ENCODE measurements at places on chromosomes 5 and 9. TPM values are rescaled to one million over a fixed set of nuclear protein-coding genes. Genes with fewer than 3 reads are reported as not detected.
A peak's percentile ranks its signal among the peaks of the same experiment; 100 is the strongest.

QRFP gene
- not detected for total RNA-seq

DMRT1 gene
- not detected for total RNA-seq

MACROH2A1 gene
- total RNA-seq, result 85.7 TPM

HARS2 gene
- total RNA-seq, result 35.1 TPM

DNA sequence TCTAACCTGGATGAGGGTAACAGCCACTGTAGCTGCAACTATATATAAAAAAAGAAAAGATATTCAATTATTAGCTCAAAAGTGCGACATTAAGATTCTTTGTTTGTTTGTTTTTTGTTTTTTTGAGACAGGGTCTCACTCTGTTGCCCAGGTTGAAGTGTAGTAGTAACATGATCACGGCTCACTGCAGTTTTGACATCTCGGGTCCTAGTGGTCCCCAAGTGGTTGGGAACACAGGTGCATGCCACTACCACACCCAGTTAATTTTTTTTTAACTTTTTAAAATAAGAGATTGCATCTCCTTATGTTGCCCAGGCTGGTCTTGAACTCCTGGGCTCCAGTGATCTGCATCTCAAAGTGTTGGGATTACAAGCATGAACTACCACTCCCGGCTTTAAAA lies 61.8 kb downstream of the MEF2C start:
- H3K27me3 ChIP-seq, result no peaks in the 10 kb centered on the region
- H3K27ac ChIP-seq, result peak overlapping the region; percentile 72
- H3K4me1 ChIP-seq, result peaks cover 98% of the 10 kb centered on the region
- peaks cover 23% of the 10 kb centered on the region for H3K36me3 ChIP-seq
- DNase-seq, result no peak

DNA sequence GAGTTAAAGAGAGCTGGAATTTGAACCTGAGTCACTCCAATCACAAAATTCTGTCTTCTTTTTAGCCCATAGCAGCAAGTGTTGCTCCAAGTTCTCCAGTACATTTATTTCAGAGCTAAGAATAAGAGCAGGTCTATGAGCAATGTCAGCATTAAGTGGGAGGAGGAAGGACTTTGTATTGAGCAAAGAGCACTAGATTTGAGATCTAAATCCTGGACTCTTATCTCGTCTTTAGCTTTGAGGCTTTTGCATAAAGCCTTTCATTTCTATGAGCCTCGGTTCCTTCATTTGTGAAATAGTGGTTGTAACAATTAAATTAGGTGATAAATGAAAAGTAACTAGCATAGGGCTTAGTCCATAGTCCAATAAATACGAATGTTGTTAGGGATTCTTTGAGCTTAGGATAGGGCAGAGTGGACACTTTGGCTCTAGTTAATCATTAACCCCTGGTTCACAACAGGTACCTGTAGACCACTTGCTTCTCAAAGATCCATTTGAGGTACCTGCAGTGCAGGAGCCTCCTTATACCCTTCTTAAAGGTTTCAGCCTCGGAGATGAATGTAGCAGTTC lies 464.1 kb upstream of the KLF4 start:
- no peaks in the 10 kb centered on the region for H3K36me3 ChIP-seq
- no peak overlapping the region for H3K4me3 ChIP-seq
- no peaks in the 10 kb centered on the region for H3K4me1 ChIP-seq
- H3K27me3 ChIP-seq, result no peaks in the 10 kb centered on the region
- H3K27ac ChIP-seq, result no peak overlapping the region
- DNase-seq, result no peak

DNA sequence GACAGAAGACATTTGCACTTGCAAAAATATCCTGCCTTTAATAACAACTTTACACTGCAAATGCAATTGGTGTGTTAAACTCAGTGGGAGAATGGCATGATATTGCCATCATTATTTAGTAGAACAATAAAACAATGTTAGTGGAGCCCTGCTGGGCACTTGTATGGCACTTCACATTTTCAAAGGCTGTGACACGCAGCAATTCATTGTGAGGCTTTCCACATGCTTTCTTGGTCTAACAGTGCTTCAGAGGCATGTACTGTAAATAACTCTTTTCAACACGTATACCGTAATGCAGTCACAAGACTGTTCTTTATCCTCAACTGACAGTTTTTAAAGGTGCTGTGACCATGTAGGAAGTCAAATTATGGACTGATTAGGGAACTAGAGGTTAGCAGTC lies 155.5 kb upstream of the EPB41L4A start:
- DNase-seq, result no peak
- no peaks in the 10 kb centered on the region for H3K27me3 ChIP-seq

GRCh38 chr5:71907608-71908145 lies 188.6 kb downstream of the CARTPT start:
- H3K27me3 ChIP-seq, result no peaks in the 10 kb centered on the region
- H3K4me3 ChIP-seq, result no peak overlapping the region
- no peaks in the 10 kb centered on the region for H3K4me1 ChIP-seq
- no peak overlapping the region for H3K27ac ChIP-seq
- H3K36me3 ChIP-seq, result no peaks in the 10 kb centered on the region
- no peak for DNase-seq

- H3K36me3 ChIP-seq, result no peaks in the 10 kb centered on the region
- H3K4me1 ChIP-seq, result no peaks in the 10 kb centered on the region
- no peak overlapping the region for H3K27ac ChIP-seq
- H3K4me3 ChIP-seq, result no peak overlapping the region
Measured at GRCh38 chr5:112549605-112550166, 130.6 kb upstream of the EPB41L4A start.

DNA sequence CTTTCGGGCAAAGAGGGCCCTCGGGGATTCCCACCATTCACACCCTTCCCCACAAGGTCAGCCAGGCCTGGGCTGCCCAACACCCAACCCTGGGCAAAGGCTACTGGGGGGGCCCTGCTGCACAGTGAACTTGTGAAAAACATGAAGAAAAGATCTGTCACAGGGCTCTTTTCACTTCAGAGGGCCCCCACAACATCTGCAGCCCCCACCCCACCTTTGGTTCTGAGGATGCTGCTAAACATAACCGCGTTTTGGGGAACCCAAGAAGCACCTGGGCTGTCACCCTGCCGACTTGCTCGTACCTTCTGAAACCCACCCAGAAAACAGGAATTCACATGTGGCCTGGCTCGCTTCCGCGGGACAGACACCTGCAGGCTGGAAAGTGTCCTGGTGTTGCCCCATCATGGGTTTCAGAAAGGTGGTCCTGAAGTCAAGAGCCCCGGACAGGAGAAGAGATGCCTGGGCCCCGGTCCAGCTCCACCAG lies 29.3 kb downstream of the B4GALT1 start:
- no peak overlapping the region for H3K4me3 ChIP-seq
- DNase-seq, result no peak
- peaks cover 61% of the 10 kb centered on the region for H3K4me1 ChIP-seq
- H3K36me3 ChIP-seq, result no peaks in the 10 kb centered on the region
- no peak overlapping the region for H3K27ac ChIP-seq
- no peaks in the 10 kb centered on the region for H3K27me3 ChIP-seq

DNA sequence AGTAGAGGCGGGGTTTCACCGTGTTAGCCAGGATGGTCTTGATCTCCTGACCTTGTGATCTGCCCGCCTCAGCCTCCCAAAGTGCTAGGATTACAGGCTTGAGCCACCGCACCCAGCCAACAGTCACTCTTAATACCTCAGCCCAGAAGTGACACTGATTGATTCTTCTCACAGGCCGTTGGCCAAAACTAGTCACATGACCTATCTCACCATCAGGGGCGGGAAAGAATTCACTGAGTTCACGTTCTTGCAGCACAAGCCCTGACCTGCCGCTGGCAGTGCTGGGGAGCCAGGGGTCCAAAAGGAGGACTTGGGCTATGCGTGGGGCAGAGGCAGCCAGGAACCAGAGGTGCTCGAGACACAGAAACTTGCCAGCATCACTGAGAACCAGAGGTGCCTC lies 55.0 kb upstream of the CPLX2 start:
- H3K27me3 ChIP-seq, result peaks cover 38% of the 10 kb centered on the region
- no peak overlapping the region for H3K27ac ChIP-seq
- no peak for DNase-seq
- H3K4me1 ChIP-seq, result no peaks in the 10 kb centered on the region

GRCh38 chr9:78614892-78615291 lies 318.0 kb downstream of the PSAT1 start:
- no peak overlapping the region for H3K4me3 ChIP-seq
- H3K27me3 ChIP-seq, result no peaks in the 10 kb centered on the region
- no peak overlapping the region for H3K27ac ChIP-seq
- no peaks in the 10 kb centered on the region for H3K36me3 ChIP-seq

All from psoas muscle (tissue), 8 donors.